ENCODE measurements at places on chromosomes 7 and 10. TPM values are rescaled to one million over a fixed set of nuclear protein-coding genes. Genes with fewer than 3 reads are reported as not detected.
A peak's percentile ranks its signal among the peaks of the same experiment; 100 is the strongest.

INHBA gene
- 0.64 TPM for total RNA-seq

GPR146 gene
- 56.8 TPM for total RNA-seq

CXCL12 gene
- total RNA-seq: 164 TPM

CPA4 gene
- total RNA-seq: 0.98 TPM

FAM25C gene
- total RNA-seq: not detected

LIPN gene
- not detected for total RNA-seq

CRYGN gene
- not detected for total RNA-seq

DNA sequence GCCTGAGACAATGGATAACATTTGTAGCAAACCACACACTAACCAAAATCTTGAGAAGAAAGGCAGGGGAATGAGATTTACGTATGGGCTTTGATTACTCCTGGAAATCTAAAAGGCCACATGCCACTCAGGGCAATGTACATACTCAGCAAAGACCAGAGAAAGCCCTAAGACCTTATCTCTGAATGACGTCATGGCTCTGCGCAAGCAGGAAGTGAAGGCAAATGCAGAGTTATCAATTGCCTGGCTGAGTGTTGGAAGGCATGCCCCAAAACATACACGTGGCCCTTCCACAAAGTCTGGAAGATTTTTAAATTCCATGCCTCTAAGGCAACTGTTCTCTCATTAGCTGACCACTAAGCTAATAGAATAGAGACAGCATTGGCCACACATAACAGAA lies 90.9 kb upstream of the NRBF2 start:
- DNase-seq: no peak

DNA sequence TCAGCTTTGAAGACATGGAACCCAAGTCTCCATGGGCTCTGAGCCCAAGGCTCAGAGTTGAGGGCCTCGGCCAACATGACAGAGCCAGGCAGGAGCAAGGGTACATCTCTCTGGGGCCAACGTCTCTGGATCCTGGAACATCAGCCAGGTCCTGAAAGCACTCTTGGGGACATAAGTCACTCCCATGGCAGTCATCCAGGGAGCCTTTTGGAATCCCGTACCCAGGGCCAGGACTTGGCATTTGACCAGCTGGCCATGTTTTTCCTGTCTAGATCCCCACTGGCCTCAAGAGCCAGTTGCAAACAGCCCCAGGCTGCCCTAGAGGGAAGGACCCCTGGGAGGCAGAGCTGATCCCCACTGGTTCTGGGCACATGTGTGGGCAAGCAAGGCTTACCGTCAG lies 4.3 kb upstream of the CXCL12 start:
- DNase-seq: no peak

DNA sequence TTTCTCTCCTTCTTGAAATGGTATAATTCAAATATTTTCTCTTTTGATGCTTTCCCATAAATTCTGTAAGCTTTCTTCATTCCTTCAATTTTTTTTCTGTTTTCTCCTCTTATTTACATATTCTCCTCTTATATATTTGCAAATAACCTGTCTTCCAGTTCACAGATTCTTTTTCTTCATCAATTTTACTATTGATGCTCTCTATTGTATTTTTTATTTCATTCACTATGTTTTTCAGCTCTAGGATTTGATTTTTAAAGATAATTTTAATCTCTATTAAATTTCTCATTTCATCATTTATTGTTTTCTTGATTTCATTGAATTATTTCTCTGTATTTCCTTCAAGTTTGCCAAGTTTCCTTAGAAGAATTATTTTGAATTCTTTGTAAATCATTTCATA lies 54.0 kb upstream of the PRPS1L1 start:
- no peak for DNase-seq

DNA sequence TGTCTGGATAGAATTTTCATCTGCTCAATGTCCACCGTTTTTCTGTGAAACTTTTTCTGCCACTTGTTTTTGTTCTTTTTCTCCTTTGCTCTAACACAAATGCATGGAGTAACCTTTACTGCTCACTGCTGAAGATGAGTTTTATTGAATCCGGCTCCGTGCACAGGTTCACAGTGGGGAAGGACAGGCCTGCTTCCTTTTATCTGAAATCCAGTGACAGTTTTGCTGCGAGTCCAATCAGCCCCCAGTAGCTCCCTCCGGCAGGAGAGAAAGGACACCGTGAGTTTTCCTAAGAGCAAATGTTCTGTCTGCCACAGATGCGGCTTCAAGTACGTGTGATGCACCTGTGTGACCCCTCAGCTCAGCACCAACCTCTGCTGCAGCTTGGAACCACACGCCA lies 246.8 kb downstream of the MAD1L1 start:
- no peak for DNase-seq

DNA sequence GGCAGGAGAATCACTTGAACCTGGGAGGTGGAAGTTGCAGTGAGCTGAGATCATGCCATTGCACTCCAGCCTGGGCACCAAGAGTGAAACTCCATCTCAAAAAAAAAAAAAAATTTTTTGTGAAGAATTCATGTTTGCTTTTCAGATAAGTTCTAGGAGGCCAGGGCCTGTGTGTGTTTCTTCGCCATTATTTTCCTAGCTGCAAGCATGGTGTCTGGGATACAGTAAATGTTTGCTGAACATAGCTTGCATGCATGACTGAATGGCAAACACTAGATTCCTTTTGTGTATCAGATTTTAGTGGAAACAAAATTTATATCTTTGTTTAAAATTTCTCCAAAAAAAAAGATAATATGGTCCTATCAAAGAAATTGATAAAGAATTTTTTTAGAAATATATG lies 9.7 kb upstream of the MACC1 start:
- no peak for DNase-seq

- DNase-seq: no peak
Measured at GRCh38 chr10:119466655-119467054, 75.9 kb downstream of the RGS10 start.

DNA sequence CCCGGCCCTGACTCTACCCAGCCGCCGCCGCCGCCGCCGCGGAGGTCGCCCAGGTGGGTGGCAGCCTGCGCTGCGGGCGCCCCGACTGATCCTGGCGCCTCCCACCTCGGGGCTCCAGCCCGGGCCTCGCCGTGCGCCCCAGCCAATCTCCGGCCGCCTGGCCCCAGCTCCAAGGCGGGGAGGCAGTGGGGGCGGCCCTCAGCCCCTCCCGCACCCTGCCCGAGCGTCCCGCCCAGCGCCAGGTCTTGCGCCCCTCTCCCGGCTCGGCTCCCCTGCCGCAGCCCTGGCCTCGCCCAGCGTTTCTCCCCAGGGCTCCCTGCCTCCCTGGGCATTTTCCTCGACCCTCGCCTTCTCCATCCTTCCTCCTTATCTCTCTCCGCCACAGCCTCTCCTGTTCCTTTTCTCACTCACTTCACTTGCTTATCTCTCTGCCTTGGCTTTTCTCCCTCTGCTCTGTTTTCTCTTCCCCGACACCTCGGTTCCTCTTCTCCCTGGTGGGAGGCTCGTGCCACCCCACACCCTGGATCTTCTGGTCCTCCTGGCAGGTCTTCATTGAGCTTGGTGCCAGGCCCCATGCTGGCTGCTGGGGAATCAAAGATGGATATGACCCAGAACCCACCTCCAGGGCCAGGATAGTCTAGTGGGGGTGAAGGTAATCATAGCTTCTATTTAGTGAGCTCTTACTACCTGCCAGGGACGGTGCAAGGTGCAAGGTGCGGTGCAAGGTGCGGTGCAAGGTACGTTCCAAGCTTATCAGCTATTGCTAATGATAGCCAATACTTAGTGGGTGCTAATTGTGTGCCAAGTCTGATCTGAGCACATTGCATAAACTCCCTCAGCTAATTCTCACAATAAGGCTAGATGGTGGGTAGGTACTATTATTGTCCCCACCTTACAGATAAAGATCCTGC lies at the start of gene SFRP5:
Gene SFRP5 (minus strand): TSS at position 87 of the 911 bp plus-strand sequence. CDS start 166 bp downstream, outside the sequence.
- DNase-seq: no peak

GRCh38 chr7:75914169-75914654 lies 743 bp upstream of the POR start:
- peak; percentile 20 for DNase-seq

DNA sequence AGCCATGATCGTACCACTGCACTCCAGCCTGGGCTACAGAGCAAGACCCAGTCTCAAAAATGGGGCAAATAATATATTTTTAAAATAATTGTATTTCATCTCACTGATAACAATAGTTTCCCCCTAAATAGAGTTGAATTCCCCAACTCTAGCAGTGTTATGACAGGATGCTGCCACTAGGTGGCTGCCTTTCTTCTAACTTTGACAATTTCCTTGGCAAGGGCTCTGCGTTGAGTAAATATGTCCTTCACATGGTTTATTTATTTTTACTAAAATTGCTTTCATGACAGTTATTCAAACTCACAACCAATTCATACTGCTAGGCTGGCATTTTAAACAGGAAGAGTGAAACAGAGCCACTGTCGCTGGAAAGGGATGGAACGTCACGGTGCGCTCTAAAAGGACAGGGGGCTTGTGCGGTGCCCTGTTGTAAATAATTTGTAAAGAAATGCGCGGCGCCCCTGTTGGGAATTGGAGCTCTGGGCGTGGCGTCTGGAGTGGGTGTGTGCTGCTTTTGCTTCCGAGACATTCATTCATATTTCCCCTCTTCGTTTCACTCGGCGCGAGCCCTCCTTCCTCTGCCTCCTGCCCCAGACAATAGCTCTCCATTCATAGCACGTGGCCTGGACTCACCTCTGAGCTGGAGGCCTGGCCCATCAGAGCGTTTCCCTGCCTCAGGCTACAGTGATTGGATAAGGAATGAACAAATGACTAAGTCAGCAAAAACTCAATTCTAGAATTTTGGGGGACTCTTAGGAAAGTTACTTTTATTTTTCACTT lies 20.5 kb upstream of the PITRM1 start:
- DNase-seq: no peak

- no peak for DNase-seq
Measured at GRCh38 chr10:1712314-1712713, 25.0 kb downstream of the ADARB2 start.

DNA sequence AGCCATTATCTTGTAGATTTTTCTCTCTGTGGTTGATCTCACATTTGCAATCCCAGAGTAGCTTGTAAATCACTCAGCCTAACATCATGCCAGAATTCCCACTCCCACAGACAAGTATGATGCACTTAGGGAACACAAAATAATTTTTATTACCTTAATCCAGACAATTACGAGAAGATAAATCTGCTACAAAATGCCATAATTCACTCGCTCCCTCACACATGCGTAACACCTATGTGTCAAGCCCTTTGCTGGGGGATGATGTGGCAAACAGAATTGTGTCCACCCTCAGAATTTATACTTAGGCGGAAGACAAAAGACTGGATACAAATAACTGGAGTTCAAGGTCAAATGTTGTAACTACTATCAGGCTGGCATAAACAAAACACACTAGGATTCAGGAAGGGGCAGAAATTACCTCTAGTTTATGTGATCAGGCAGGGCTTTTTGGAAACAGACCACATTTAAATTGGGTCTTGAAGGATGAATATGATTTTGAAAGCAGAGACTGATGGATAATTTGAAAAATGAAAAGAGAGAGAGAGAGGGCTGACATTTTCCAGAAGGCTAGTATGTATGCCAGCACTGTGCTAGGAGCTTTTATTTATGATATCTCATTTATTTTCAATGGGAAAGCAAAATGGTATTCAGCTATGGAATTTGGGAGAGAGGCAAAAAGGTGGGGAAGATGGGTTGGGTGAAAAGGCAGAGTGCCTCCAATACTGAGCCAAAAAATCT lies 69.8 kb downstream of the DOCK4 start:
- DNase-seq: no peak

- DNase-seq: no peak
Measured at GRCh38 chr7:111003883-111004282, 87.0 kb upstream of the LRRN3 start.

GRCh38 chr7:24334627-24335026 lies 50.6 kb downstream of the NPY start:
- DNase-seq: no peak

DNA sequence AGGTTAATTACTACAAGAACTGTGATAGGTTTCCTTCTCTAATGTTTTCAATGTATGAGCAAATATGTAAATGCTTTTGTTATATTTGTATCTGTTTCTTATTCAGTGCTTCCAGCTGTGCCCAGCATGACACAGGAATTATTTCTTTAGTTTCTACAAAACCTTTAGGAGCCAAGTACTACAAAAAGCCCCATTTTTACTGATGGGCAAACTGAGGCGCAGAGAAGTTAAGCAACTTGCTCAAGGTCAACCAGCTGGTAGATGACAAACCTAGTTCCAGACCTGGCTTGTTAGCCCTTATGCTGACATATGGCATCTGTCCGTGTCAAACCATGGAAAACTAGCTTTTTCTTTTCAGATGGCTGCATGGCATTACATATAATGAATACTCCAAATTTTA lies 134.6 kb downstream of the JAZF1 start:
- no peak for DNase-seq

GRCh38 chr7:33044986-33045385 lies 17.6 kb downstream of the NT5C3A start:
- DNase-seq: no peak

GRCh38 chr7:42407021-42407710 lies 170.2 kb upstream of the GLI3 start:
- DNase-seq: no peak

GRCh38 chr10:128480601-128481000 lies 354.4 kb upstream of the MKI67 start:
- no peak for DNase-seq

DNA sequence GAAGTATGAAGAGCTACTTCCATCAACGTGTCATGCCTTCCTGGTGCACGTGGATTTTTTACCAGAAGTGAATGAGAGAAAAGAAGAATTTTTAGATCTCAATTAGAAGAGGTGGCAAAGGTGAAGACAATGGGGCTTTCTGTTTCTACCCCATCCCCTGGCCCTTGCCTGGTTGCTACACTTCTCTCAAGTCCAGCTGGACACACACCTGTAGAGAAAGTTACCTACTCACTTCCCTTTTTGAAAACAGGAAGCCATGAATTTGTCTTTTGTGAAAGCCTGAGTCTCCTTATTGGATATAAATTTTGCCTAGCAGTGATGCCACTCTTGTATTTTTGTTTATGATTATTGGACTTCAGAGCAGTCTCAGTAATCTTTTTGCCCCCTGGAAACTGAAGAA lies 142.9 kb upstream of the AKR1E2 start:
- no peak for DNase-seq

DNA sequence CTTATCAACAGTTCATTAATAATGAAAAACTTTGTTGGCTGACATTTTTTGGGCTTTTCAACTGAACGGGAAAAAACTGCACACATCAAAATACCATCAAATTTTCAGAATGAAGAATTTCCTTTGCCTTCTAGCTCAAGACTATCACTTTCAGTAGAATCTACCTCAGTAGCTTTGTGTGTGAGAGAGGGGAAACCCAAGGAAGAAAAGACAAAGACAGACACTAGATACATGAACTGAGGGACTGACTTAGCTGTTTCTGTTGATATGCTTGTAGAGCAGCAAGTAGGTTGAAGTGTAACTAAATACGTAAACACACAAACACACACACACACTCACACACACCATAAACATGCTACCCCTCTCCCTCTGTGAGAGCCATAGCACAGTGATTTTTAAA lies 257.1 kb downstream of the CDK14 start:
- no peak for DNase-seq

GRCh38 chr10:69747179-69747578 lies 54.5 kb upstream of the COL13A1 start:
- DNase-seq: no peak

DNA sequence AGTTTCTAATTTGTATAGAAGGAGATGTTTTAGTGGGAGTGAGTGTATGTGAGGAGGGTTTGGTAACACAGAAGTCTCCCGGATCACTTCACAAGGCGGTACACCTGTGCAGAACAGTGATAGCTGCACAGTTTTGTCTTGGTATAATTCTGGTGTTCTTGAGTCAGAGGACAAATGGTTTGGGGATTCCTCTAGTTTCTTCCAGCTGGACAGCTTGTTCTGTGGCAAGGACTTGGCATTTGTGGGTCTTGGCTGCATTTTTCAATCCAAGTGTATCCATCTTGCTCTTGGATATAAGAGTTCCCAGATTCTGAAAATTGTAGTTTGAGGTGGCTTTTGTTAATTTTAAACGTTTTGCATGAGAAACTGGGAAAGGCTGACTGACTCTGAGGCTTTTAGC lies 135.7 kb downstream of the AHR start:
- DNase-seq: no peak
